ENCODE measurements at places on chromosomes 3 and 15.
A peak's percentile ranks its signal among the peaks of the same experiment; 100 is the strongest.

DNA sequence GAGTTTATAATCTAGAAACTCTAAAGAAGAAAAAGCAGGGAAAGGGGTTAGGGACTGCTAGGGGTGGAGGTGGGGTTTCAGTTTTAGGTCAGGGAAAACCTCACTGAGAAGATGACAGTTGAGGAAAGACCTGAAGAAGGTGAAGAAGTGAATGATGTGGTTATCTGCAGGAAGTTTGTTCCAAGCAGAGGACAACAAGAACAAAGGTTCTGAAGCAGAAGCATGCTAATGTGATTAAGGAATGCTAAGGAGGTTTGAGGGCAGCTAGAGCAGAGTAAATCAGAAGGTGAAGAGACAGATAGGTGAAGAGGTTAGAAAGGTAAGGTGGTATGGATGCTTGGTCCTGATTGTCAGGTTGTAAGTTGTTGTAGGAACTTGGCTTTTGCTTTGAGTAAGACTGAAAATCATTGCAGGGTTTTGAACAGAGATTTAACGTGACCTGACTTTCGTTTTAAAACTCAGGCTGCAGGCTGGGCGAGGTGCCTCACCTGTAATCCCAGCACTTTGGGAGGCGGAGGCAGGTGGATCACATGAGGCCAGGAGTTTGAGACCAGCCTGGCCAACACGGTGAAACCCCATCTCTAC is 8.6 kb downstream of the OXSR1 start:
- no peak for DNase-seq

DNA sequence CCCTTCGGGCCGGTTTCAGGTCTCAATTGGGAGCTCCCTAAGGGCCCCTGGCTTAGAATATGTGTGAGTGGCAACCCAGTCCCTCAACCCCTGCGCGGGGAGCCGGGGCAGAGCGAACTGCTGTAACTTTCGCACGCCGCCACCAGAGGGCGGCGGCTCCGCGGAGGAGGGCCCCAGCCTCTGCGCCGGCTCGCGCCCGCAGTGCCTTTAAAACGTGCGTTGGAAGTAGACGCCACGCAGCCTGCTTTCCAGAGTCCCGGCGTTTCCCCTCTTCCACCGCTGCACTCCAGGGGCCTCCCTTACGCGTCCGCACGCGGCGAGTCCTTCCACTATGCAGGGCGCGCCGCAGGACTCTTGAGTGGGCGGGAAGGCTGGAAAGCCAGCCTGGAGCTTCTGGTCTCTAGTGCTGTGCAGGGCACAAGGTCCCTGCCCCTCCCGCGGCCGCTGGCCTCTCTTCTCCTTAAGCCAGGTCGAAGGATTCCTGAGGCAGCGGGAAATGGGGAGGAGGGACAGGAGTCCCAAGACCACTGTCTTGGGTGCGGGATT is 23.7 kb upstream of the RNU6-1 start:
- DNase-seq: peak; percentile 75

- no peak for DNase-seq
Observed at GRCh38 chr3:190645932-190646460, 132.1 kb downstream of the IL1RAP start.

DNA sequence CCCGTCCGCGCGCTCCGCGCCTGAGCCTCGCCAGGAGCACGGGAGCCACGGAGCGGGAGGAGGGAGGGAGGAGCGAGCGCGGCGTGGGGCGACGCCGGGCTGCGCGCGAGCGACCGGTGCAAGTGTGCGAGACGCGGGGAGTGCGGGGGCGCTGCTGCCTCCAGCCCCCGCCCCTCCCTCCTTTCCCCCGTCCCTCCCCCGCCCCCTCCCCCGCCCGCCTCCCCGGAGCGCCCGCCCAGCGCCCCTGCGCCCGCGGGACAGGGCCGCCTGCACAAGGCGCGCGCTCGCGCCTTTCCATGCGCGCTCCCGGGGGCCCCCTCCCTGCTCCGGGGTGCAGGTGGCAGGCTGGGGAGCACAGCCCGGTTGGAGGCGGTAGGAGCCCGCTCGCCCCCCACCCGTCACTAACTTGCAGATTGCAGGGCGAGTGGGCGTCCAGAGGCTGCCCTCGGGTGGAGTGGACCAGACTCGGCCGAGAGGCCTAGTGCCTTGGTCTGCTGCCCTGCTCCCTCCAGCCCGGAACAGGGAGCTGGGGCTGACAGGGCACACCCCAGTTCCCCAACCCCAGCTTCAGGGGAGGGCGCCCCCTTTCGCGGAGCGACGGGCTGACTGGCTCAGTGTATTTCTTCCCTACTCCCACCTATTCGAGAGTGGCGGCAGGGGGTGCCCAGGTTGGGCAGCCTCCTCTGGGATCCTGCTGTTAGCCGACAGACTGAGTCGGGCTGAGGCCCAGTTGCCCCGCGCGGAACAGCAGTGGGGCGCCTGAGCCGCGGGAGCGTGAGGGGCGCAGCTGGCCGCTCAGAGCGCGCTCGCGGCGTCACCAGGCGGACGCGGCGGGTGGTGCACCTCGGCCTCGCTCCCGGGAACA is at the start of gene WNT7A:
Gene WNT7A, minus strand, starts transcription at position 126 of the 865 bp plus-strand sequence. CDS start 255 bp downstream, outside the sequence.
- no peak for DNase-seq

DNA sequence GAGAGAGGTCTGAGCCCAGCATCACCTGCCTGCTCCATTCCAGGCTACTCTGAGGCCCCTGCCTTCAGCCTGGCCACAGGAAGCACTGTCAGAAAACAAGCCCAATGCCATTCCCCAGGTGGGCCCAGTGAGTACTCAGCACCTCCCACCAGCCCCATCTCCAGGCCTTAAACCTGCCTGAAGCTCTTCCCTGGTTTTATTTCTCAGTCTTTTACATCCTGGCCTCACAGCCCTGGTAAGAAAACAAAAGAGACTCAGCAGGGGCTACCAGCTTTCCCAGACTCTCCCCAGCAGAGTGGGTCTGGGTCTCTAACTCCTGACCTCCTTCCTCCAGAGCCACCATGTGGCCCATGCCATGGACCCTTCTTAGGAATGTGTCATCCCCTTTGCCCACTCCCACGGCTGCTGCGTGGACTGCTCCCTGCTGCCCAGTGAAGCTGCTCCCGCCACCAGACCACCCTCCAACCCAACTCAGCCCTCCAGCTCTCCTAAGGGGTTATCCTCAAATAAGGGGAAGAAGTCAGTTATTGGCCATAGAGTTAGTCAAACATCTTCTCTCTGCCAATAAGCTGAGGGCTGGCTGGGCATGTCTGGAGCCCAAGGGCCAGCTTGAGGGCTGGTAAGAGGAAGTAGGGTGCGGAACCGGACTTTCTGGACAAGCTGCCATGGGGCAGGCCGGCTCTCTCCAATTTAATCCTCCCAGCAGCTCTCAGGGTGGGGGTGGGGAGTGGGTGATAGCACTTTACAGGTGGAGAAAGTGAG is 116.7 kb upstream of the LINGO1 start:
- DNase-seq: no peak

DNA sequence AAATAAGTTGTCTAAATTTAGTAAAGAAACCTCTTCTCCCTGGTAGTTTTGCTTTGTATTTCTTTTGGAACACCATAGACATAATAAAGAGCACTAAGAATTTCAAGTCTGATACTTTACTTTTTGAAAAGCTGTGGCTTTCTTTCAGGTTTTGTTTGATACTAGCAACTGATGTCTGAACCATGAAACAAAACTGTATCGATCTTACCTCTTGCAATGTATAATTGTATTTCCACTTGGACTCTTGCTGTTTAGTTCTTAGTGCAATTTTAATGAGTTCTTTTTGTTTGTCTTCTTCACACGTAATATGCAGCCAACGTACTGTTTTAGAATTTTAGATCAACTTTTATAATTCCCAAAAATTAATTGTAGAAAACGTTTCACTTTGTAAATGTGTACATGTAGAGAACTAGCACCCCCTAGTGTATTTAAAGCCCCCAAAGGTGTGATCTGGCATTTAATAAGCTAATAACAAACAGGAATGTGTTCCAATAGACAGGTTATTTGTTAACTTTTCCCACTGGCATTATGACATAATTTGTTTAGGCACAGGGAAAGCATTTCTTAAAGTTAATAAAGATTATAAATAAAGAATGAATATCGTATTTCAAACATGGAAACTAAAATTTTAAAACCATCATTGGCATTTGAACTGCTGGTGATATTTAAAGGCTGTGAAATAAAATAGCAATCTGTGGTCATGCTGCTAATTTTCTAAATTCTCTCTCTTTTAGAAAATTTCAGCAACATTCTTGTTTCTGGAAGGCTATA is 289.1 kb upstream of the DNAJC19 start:
- no peak for DNase-seq

GRCh38 chr3:185647134-185647879 is 61.2 kb downstream of the SENP2 start:
- DNase-seq: no peak

- peak; percentile 91 for DNase-seq
Observed at GRCh38 chr3:16728770-16729745, 123.8 kb upstream of the DAZL start.

DNA sequence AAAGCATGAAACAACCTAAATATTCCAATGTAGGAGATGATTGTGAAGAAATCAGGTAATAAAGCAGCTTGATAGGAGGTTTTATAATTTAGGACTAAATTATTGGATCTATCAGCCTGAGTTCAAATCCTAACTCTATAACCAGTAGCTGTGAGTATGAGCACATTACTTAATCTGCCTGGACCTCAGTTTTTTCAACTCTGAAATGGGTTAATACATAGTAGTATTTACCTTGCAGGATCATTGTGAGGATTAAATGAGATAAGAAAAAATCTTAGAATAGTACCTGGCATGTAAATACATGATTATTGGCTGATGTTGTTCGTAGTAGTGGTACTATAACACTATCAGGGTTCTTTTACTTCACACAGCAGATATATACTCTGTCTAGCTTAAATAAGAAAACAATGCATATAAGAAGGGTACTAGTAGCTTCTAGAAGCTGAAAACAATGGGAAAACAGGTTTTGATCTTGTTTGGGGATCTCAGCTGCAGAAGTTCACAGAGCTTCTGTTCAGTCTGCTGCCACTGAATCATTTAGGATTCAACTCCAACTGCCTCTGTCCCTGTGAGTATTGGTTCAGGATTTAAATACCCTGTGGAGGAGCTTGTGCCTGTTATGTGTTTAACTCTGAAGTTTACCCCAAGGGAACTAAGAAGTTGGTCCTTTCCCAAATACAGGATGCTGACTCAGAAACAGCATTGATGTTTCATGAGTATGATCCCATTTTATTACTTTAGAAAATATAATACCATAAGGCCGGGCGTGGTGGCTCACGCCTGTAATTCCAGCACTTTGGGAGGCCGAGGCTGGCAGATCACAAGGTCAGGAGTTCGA is 34.2 kb downstream of the KAT2B start:
- peak; percentile 54 for DNase-seq

- DNase-seq: peak; percentile 14
Observed at GRCh38 chr3:120143676-120144075, 49.4 kb upstream of the GSK3B start.

GRCh38 chr3:52106951-52107611 is 47.1 kb downstream of the POC1A start:
- no peak for DNase-seq

DNA sequence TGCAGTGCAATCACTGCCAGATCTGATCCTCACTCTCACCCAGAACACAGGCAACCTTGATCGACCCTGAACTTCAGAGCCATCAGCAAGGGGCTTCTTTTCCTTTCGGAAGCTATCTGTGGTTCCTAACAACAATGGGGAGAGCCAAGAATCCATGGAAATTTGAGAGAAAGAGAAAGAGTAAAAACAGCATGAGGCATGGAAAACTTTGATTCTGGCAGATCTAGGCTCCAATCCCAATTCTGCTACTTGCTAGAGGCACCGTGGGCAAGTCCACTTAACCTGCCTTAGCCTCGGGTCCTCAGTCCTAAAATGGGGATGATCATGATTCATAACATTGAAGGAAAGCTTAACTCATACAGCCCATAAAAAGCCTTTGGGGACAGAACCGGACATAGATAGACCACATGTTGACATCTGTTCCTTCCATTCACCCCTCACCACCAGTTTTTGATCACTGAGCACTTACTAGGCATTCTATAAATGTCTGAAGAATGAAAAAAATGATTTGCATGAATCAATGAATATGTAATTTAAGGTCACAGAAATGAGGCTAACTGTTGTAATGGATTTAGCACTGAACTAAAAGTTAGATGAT is 605.7 kb upstream of the CFAP20DC start:
- peak; percentile 37 for DNase-seq

DNA sequence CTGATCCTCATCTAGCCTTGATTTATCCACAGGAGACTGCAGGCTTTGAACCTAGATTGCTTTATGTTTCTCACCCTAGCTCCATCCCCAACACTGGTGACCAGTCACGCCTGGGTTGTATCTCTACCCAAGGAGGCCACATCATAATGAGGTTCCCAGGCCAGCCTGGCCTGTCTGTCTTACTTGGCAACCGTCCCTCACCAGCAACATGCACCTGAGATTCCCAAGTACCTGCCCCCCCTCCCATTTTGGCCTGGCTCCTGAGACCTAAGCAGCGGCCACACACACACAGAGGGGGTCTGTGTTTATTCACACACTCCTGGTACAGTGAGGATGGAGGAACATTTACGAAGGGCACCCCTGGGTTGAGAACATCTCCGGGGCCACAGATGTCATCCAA is 2.4 kb downstream of the CAMK2N2 start:
- no peak for DNase-seq

- peak; percentile 36 for DNase-seq
Observed at GRCh38 chr3:148089171-148089570, 608.5 kb upstream of the AGTR1 start.

- DNase-seq: no peak
Observed at GRCh38 chr15:57762302-57762701, 55.8 kb downstream of the POLR2M start.

DNA sequence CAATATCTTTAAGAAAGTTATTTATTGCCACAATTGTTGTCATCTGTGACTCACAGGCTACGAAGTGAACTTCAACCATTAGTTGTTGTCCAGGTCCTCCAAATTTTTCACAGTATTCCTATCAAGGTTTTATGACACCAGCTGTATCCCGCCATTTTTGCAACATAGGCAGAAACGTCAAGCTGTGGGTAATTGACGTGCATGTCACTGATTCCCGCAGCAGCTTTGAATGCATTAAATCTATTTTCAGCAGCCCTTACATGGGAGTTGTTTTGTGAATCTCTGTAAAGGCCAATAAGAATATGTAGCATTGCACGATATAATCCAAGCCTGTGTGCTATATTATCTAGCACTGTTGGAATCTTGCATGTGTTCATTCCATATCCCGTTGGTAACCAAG is 109.1 kb upstream of the TOPAZ1 start:
- no peak for DNase-seq

DNA sequence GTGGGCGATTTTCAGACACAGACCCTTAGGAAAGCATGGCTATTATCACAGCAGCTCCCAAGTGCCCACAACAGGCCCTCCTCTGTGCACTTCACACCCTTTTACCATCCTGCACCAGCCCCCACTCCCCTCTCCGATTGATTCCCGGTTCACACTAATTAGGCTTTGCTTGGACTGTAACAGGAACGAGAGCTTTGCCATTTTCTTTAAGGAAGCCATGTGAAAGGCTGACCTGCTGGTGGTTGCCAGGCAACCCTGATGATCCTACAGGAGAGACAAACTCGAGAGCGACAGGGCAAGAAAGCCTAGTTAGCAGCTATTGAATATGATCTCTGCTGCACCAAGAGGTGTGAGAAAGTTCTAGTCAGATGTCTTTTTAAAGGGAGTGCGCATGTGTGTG is 28.2 kb upstream of the DET1 start:
- DNase-seq: no peak

DNA sequence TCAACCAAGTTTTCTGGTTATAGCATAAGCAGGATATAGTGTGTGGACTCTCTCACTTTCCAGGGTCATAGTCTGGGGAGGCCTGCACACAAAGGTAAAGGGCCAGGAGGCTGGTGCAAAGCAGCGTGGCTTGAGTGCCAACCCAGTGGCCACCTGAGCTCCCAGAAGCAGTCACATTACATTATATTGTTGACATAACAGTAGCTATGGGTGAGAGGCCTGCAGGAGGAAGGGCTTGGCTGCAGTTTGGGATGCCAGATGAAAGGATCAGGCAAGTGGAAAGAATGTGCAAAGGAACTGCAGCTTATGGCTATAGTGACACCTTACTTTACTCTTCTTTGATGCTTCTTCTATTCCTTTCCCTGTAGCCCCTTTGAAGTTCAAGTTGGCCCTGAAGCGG is 96.5 kb downstream of the FLNB start:
- no peak for DNase-seq
